ENCODE measurements at places on chromosomes 11 and 22. TPM values are rescaled to one million over a fixed set of nuclear protein-coding genes. Genes with fewer than 3 reads are reported as not detected.

GRCh38 chr11:71490731-71491390 is 36.2 kb upstream of the KRTAP5-7 start:
- DNase-seq = peak; percentile 83
- peaks cover 53% of the 10 kb centered on the region for H3K36me3 ChIP-seq
- H3K27me3 ChIP-seq = no peaks in the 10 kb centered on the region

Gene POU2AF2
- not detected for total RNA-seq

- H3K4me1 ChIP-seq = no peaks in the 10 kb centered on the region
- peaks cover 9% of the 10 kb centered on the region for H3K27me3 ChIP-seq
- no peaks in the 10 kb centered on the region for H3K36me3 ChIP-seq
- no peak overlapping the region for H3K4me3 ChIP-seq
Measured at GRCh38 chr11:18890615-18891014, 48.6 kb downstream of the MRGPRX1 start.

Gene OR5P2
- total RNA-seq = not detected

DNA sequence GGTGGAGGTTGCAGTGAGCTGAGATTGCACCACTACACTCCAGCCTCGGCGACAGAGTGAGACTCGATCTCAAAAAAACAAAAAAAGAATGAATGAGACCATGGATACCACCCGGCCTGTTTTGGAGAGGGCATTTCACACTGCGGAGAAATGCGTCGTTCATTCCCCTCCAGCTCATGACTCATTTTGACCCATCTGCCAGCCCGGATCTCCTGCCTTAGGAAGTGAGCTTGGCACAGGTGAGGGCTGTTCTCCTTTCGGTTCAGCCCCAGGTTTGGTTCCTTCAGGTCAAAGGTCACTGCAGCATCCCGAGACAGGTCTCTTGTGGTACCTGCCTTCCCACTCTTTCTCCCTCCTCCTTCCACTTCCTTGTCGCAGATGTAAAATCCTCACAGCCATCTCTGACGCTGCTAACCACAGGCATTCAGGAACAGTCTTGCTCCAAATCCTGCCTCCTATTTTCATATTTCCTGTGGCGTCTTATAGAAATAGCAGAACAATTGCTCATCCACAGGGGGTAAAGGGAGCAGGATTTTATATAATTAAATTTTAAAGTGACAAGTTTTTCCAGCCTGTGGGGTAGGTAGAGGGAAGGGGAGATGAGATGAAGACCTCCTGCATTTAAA is 517.9 kb downstream of the NTM start:
- no peaks in the 10 kb centered on the region for H3K27me3 ChIP-seq
- H3K36me3 ChIP-seq = no peaks in the 10 kb centered on the region
- no peak for DNase-seq
- H3K27ac ChIP-seq = no peak overlapping the region
- peaks cover 12% of the 10 kb centered on the region for H3K4me1 ChIP-seq

DNA sequence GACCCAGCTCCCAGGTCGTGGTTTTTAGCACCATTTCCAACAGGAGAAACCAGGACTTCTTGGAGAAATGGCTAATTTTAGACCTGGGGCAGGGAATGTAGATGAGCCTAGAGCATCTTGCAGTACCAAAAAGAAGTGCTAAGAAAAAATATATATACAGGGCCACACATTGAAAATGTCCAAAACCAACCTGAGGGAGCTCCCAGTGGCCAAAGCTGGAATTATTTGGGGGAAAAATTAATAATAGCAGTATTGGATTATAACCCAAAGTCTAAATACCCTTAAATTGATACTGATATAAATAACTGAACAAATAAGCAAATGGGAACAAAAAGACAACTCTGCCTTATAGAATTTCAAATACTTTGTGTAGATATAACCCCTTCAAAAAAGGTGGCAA is 108.0 kb downstream of the PARVA start:
- H3K27ac ChIP-seq = no peak overlapping the region
- H3K27me3 ChIP-seq = no peaks in the 10 kb centered on the region
- DNase-seq = no peak
- H3K36me3 ChIP-seq = peaks cover 39% of the 10 kb centered on the region
- H3K4me3 ChIP-seq = no peak overlapping the region

Gene OR52E8
- total RNA-seq = not detected

DNA sequence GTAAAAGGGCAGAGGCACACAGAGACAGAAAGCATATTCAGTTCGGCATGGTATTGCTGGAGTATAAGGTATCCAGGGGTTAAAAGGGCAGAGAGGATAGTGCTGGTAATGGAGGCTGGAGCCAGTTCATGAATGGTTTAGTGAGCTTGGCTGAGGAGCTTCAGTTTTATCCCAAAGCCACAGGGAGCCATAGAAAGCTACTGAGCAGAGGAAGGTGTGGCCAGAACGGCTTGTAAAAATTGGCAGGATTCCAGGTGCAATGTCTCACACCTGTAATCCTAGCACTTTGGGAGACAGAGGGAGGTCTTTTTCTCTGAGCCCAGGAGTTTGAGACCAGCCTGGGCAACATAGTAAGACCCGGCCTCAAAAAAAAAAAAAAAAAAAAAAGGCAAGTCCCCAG is 186.1 kb downstream of the MYO18B start:
- no peaks in the 10 kb centered on the region for H3K36me3 ChIP-seq
- no peaks in the 10 kb centered on the region for H3K4me1 ChIP-seq
- peaks cover 46% of the 10 kb centered on the region for H3K27me3 ChIP-seq
- no peak for DNase-seq

DNA sequence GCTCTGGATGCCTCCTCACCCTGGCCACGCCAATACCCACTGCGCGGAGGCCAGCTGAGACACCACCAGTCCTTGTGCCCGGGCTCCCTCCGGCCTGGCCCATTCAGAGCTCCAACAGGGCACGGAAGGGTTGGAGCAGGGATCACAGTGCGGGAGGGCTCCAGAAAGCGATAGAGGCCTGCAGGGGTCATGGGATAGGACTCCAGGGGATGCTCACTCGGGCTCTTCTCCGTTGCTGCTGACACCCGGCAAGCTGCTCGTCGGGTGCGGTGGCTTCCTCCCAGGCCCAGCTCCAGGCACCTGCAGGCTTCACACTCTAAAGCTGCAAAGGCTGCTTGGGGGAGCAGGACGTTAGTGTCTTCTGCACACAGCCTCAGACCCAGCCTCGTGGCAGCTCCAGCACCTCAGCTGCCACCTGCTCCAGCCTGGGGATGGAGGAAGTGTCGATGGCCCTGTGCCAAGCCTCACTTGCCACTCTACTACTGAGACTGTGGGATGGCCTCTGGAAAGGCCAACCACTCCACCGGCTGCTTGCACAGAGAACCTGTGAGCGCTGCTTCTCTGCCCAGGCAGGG is 10.6 kb downstream of the WNT7B start:
- peaks cover 5% of the 10 kb centered on the region for H3K4me1 ChIP-seq
- no peak overlapping the region for H3K4me3 ChIP-seq
- H3K36me3 ChIP-seq = no peaks in the 10 kb centered on the region
- H3K27ac ChIP-seq = no peak overlapping the region
- no peak for DNase-seq

Gene CARD18
- not detected for total RNA-seq

DNA sequence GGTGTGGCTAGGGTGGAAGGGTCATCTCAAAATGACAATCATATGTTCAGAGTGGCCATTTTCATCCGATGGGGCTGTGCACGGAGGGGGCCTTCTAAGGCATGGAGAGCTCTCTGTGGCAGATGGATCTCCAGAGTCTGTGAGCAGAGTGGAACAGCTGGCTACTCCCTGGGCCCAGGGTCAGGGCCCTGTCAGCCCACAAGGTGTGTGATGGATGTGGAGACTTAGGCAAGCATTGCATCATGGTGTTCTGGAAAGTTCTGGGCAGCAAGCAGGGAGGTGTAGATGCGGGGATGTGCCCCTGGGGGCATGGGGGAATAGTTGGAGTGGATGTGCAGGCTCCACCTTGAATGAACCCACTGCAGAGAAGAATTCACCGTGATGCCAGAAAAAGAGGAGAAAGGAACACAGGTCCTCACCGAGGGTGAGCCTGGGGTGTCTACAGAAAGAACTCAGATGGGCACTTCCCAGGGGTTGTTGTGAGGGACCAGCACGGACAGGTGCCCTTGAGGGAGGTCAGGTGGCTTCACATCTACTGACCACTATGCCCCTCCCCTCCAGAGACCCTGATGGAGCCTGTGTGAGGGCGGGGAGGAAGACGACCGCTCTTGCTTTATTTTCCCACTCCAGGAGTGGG is 51.1 kb downstream of the CHRDL2 start:
- no peak for DNase-seq
- H3K4me3 ChIP-seq = no peak overlapping the region
- no peaks in the 10 kb centered on the region for H3K36me3 ChIP-seq
- no peak overlapping the region for H3K27ac ChIP-seq

DNA sequence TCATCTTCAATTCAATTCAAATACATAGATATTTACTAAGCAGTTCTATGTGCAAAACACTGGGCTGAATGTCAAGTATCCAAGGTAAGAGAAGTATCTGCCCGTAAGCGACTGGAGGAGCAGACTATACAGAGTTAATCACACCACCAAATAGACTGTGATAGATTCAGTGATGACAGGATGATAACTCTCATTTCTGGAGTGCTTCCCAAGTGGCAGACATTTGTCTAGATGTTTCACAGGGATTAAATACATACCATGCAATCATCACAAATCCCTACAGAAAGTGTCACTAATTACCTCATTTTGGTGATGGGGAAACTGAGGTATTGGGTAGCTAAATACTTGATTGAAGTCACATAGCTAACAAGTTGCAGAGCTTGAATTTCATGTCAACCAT is 508.7 kb upstream of the TENM4 start:
- H3K4me1 ChIP-seq = no peaks in the 10 kb centered on the region
- no peak overlapping the region for H3K4me3 ChIP-seq

GRCh38 chr22:50605613-50606074 is 5.1 kb downstream of the MAPK8IP2 start:
- H3K4me1 ChIP-seq = peaks cover 5% of the 10 kb centered on the region
- H3K27ac ChIP-seq = no peak overlapping the region
- H3K27me3 ChIP-seq = peaks cover 7% of the 10 kb centered on the region

- H3K4me1 ChIP-seq = no peaks in the 10 kb centered on the region
- H3K4me3 ChIP-seq = no peak overlapping the region
- H3K36me3 ChIP-seq = no peaks in the 10 kb centered on the region
- DNase-seq = no peak
- no peak overlapping the region for H3K27ac ChIP-seq
- peaks cover 31% of the 10 kb centered on the region for H3K27me3 ChIP-seq
Measured at GRCh38 chr11:118060081-118060661, 16.7 kb upstream of the TMPRSS4 start.

Gene ST3GAL4
- 75.9 TPM for total RNA-seq

Gene MS4A8
- total RNA-seq = not detected

DNA sequence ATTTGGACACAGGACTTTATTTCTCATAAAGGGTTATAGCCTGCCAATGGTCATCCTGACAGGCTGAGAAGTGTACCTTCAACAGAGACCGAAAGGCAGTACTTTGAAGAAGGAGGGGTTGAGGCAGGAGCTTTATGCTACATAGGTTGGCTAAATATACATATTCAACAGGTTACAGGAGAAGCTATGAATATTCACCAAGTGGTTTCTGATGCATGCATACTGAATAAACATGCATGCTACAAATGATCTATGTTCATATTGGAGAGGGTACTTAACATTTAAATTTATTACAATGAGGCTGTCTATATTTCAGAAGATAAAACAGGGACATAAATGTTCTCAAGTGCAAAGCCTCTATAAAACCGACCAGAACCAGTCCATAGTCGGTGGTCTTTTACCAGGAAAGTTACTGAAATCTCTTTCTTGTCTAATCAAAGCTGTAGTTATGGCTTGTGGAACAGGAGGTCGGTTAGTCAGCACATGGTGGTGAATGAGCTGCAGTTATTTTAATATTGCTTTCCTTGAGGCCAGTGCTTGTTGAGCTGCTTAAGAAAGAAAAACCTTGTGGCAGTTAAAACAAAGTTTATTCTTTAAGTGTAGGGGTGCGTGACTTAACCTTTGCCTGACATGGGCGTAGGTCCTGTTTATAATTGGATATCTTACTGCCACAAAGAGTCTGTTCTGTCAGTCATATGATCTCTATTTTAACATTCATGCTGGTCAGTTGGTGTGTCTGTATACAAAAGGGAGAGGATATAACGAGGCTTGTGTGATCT is 19.5 kb downstream of the CNTF start:
- H3K27me3 ChIP-seq = peaks cover 31% of the 10 kb centered on the region
- no peak for DNase-seq
- H3K27ac ChIP-seq = no peak overlapping the region
- H3K36me3 ChIP-seq = no peaks in the 10 kb centered on the region

DNA sequence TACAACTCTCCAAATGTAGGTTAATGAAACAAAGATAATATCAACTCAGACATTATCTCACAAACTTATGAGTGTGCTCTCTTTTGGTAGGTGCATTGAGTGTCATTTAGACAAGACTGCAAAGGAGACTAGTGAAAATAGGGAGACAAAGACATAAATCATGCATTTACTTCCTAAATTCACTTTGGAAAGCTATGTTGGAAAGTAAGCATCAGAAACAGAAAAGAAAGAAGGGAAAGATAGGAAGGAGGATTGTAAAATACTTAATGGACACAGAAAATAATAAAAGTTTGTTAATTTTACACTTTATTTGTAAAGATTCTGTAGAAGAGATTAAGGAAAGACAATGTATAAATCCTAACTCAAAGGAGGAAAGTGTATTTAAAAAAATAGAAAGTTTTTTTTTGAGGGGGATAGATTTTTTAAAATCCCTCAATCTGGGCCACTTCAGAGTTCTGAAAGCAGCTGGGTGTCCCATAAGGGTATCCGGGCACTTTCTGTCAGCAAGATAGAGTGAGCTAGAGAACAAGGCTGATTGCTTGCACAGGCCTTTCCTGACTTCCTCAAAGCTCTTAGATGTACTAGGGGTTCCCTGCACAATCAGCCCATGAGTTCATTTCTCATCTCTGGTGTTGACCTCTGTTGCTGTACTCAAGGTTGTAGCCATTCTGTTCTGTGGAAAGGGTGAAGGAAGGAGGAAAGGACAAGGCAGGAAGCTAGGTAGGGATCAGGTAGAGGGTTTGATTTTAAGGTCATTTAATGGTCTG is 22.4 kb upstream of the RDX start:
- no peaks in the 10 kb centered on the region for H3K27me3 ChIP-seq
- H3K27ac ChIP-seq = no peak overlapping the region
- no peak overlapping the region for H3K4me3 ChIP-seq
- no peaks in the 10 kb centered on the region for H3K36me3 ChIP-seq

GRCh38 chr11:128689948-128690664 is 3.8 kb upstream of the FLI1 start:
- peaks cover 53% of the 10 kb centered on the region for H3K4me1 ChIP-seq
- DNase-seq = no peak
- H3K27me3 ChIP-seq = peaks cover 41% of the 10 kb centered on the region
- no peak overlapping the region for H3K27ac ChIP-seq

DNA sequence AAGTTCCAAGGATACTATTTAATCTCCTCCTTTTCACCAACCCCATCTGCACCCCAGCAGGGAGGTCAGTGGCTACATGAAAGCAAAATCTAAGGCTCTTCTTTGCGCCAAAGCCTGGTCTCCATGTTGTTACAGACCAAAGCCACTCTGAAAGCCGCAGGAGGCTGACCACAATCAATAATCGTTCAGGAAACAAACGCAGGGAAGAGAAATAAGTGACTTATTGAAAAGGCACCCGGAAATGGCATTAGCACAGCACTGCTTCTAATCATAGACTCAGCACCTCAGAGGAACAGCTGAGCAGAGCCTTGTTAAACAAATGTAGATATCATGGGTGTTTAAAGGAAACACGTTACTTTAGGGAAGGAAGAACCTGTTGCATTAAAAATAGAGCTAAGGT is 183.9 kb downstream of the KIRREL3 start:
- H3K4me3 ChIP-seq = no peak overlapping the region
- no peaks in the 10 kb centered on the region for H3K36me3 ChIP-seq
- H3K27ac ChIP-seq = no peak overlapping the region
- peaks cover 7% of the 10 kb centered on the region for H3K4me1 ChIP-seq
